ENCODE measurements at places on chromosomes 11 and 22.

DNA sequence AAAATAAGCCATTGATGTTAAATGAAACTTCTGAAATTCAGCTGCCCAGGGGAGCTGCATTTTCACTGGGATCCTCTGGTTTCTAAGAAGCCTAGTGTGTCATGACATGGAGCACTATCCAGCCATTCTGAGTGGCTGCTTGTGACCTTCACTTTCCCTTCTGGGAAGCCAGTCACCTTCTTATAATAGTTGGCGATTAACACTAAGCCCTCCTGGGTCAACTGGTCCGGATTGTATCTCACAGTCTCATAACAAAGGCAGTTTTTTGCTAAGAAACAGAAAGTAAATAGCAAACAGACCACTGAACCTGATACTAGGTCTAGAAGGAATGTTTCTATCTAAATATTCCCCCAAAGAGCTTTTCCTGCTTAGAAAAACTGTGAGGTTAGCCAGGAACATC lies 7.9 kb downstream of the CSRP3 start:
- no peak for DNase-seq

GRCh38 chr11:90558328-90558865 lies 335.5 kb upstream of the CHORDC1 start:
- no peak for DNase-seq

DNA sequence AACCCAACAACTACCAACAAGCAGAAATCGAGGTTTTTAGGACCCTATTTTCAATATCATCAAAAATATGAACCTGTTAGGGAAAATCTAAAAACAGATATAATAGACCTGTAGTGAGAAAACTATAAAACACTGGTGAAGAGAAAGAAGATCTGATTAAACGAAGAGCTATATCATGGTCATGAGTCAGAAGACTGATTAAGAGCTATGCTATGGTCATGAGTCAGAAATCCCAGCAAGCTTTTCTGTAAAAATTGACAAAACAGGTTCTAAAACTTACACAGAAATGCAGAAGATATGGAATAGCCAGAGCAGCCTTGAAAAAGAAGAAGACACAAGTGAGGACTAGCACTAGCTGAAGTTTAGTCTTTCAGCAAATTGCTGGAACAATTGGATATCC lies 345.0 kb downstream of the TBC1D22A start:
- no peak for DNase-seq

DNA sequence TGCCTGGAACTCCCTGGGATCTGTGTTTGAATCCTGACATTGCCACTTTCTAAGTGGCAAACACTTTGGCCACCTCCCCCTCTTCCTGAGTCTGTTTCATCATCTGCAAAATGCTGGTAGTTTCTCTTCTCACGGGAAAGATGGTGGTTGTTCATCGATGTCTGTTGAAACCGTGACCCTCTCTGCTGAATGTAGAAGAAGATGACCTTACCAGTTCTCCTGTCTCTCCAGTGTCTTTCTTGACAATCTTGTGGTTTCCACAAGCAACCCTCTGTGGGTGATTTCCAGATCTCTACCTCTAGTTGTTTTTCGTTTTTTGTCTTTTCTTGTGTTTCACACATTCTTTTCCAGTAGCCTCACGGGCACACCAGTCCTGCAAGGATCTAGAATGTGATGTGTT lies 27.5 kb downstream of the ZBTB16 start:
- peak; percentile 21 for DNase-seq

GRCh38 chr22:37701141-37701786 lies 4.4 kb downstream of the TRIOBP start:
- DNase-seq = no peak

DNA sequence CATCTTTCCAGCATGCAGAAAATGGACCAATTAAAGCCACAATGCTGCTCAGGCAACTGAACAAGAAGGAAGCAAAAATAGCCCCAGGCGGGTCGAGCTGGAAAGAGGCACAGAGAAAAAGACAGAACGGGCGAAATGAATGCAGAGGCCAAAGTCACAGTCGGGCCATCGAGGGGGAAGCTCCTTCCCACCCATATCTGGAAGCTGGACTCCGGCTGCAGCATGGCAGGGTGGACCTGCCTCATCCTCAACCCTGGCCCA lies 58.6 kb upstream of the PRDM11 start:
- DNase-seq = no peak

- no peak for DNase-seq
These were observed 61.8 kb upstream of the ALX4 start for GRCh38 chr11:44371706-44372105.

DNA sequence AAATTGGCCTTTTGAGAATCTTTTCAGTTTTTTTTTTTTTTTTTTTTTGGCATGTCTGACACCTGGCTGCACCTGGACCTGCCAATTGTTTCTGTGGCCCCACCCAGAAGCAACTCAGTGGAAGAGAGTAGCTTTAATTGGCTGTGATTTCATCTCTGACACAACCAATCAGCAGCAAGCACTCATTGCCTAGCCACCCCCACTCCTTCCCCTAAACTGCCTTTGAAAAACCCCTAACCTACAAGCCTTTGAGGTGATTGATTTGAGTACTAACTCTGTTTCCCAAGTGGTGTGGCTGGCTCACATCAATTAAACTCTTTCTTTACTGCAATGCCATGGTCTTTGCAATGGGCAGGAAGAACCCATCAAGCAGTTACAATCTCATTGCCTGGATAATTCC lies 98.2 kb upstream of the CHORDC1 start:
- DNase-seq = no peak

Data from NK-92 treated with Interleukin-12 subunit alpha and Interleukin-12 subunit beta, amount 100 ng/mL, for 24 hours (cell line).